ENCODE measurements at places on chromosomes 1 and 21.

GRCh38 chr1:194474701-194475100 lies 1288.3 kb upstream of the B3GALT2 start:
- DNase-seq: peak; percentile 42

DNA sequence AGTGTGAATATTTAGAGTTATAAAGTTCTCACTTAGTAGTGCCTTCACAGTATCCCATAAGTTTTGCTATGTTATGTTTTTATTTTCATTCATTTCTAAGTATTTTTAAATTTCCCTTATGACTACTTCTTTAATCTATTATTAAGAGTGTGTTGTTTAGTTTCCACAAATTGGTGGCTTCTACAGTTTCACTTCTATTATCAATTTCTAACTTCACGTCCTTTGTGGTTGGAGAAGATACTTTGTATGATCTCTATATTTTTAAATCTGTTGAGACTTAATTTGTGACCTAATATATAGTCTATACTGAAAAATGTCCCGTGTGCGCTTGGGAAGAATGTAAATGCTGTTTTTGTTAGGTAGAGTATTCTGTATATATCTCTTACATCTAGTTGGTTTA lies 11.7 kb downstream of the CHIA start:
- no peak for DNase-seq

- no peak for DNase-seq
These were observed 18.5 kb upstream of the S100A7 start for GRCh38 chr1:153478692-153479618.

DNA sequence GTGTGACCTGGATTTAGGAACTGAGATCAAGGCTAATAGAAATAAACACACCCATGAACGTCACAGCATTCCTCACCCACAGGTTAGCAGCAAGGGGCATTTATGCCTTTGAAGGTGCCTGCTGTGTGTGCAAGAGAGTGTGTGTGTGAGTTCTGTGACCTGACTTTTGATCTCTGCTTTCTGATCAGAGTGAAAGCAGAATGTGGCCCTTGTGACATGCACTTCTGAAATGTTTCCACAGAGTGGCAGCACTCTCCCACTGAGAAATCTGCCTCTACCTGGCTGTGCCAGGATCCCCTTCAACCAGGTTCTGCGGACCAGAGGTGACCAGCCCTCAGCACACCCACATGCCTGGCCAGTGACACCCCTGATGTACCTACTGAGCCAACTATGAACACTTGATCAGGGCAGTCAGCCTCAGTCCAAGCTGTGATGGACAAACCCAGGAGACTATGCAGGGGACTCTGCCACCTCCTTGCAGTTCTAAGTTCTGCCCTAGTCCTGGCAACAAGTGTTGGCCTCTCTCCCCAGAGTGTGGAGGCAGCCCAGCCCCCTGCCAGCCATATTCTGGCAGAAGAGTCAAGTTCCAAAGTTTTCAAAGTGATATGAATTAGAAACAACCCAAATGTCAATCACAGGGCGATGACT lies 41.0 kb downstream of the RXRG start:
- peak; percentile 4 for DNase-seq

DNA sequence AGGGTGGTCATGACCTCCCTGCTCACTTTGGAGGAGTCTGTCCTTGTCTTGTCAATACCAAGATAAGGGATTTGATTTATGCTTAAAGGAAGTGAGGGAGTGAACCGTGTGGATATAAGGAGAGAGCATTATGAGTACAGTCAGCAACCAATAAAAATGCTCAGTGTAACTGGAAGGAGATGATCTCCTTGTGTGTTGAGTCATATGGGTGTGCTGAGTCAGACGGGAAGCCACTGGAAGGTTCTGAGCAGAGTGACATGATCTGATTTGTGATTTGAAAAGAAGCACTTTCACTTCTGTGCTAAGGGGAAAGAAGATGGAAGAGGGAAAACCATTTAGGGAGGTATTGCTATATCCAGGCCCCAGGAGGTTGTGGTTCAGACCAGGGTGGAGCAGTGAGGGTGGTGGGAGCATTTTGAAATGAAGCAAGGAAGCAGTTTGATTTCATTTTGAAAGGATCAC lies 2.5 kb upstream of the BCL10 start:
- DNase-seq: peak; percentile 96

DNA sequence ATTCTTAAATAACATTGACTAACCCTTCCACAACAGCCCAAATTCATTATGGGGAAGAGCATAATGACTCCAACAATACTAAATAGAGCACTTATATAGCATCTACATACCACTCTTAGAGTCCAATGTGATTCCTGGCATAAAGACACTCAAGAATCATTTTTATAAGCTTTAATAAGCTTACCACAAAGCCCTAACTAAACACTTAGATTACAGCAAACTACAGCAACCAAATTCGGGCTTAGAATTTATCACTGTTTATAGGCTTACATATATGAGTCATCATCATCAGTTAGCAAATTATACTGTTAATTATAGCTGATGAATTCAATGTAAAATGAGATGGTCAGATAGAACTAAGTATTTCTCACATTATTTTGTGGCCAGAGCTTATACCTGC lies 7.3 kb downstream of the SCYL3 start:
- peak; percentile 70 for DNase-seq

GRCh38 chr1:188642704-188643103 lies 1814.0 kb downstream of the PLA2G4A start:
- DNase-seq: no peak

DNA sequence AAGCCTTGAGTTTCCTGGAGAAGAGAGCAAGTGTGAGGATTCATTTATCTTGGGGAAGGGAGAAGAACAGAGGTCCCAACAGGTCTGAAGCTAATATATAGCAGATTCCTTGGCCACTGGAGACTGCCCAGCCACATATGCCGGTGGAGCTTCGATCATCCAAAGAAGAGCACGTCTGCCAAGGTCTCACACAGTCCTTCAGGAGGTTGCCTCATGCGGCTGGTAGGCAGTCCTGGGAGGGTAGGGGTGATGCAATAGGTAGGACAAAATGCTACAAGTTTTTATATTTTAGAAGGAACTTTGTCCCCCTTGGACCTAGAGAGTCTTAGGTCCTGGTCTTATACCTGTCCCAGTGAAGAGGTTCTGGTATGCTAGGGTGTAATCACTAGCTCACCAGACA lies 582.5 kb downstream of the DPYD start:
- no peak for DNase-seq

- DNase-seq: no peak
These were observed 974 bp upstream of the FNBP1L start for GRCh38 chr1:93446837-93447451.

DNA sequence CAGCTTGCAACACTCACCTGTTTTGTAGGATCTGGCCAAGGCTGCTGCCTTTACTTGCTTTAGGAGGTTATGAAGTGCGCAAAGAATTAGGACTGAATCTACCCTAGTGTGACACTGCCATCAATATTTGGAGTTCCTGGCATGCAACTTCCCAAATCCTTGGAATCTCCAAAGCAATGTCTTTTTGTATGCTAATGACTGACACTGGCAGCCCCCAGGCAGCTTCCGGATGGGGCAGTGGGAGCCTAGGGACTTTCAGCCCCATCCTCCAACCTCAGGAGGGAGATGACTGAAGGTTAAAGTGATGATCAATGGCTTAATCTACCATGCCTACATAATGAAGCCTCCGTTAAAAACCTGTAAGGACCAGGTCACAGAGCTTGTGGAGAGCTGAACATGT lies 5.5 kb downstream of the RCC2 start:
- DNase-seq: no peak

- DNase-seq: no peak
These were observed 26.2 kb downstream of the PTAFR start for GRCh38 chr1:28150125-28150780.

DNA sequence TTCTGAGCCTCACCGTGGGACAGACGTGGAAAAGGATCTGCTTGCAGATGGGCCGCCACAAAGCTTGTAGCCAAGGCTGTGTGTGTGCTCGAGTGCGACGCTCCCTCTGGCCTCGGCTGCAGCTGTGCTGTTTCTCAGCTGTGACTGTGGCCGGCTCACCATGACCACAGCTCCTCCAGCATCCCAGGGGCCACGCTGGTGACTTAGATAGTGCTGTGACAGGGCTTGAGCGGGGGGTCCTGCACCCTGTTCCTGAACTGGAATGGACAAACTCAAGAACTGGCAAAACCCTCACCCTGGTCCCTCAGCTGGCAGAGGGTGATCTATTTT lies 17.4 kb upstream of the ACTRT2 start:
- no peak for DNase-seq

DNA sequence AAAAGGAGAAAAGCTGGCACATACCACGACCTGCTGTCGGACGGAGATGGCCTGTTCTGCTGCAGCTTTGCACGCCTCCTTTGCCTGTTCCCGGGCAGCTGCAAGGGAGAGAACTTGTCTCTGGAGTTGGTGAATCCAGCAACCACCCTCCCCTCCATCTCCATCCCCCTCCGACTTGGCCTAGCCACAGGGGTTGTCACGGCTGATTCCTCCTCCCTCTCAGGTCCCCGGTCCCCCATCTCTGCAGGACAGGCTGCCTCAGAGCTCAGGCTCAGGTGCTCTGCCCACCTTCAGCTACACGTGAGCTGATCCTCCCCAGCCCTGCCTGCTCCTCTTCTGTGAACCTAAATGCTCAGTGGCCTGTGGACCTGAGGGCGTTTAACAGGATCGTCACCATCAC lies 11.1 kb upstream of the SRM start:
- DNase-seq: no peak

GRCh38 chr1:211296396-211296795 lies 30.2 kb upstream of the TRAF5 start:
- no peak for DNase-seq

- DNase-seq: peak; percentile 45
These were observed 19.4 kb upstream of the SRSF4 start for GRCh38 chr1:29200906-29201594.

DNA sequence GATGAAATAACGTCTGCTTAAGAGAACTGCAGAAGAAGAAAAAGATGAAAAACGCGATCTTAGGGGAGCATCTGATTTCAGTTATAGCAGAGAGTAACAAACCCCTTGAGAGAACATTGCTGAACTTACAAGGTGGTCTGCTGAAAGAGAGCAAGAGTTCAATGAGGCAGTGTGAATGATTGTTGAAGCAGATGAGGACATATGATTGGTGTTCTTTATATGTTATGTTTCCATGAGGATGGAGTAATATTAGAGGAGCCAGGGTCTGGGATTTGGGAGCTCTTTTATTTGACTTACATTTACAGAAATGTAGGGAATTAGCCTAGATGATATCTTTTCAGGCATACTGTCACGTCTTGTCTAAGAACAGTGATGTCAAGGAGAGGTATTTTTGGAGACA lies 1302.0 kb downstream of the KCNT2 start:
- DNase-seq: no peak

GRCh38 chr1:185960422-185961321 lies 226.5 kb downstream of the HMCN1 start:
- DNase-seq: peak; percentile 58

DNA sequence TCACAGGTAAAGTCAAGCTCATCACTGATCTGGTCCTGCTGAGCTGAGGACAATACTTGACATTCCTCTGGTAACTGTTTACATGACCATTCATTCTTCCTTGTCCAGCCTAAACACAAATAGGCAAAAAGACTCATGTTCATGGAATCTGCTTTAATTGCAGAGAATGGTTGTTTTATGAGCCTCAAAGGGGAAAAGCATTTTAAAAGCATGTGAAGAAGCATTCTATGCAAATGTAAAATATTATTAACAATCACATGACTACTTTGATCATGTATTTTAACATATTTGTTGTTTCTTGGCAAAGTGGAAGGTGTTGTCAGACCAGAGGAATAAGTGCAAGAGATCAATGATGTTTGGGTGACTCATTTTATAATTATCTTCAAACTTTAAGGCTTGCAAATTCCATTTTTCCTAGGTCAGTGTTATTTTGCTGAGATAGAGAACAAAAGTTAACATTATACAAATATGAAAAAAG lies 133.7 kb downstream of the RUNX1 start:
- peak; percentile 88 for DNase-seq

DNA sequence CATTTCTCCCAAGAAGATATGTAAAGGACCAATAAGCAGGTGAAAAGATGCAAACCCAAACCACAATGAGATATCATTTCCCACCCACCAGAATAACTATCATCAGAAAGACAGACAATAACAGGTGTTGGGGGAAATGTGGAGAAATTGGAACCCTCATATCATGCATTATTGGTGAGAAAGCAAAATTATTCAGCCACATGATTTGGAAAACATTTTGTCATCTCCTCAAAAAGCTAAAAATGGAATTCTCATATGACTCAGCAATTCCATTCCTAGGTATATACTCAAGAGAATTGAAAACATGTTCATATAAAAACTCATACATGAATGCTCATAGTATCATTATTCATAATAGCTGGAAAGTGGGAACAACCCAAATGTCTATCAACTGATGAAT lies 25.1 kb upstream of the RNF186 start:
- DNase-seq: no peak

GRCh38 chr1:39159224-39160036 lies 45.1 kb upstream of the MACF1 start:
- peak; percentile 78 for DNase-seq

DNA sequence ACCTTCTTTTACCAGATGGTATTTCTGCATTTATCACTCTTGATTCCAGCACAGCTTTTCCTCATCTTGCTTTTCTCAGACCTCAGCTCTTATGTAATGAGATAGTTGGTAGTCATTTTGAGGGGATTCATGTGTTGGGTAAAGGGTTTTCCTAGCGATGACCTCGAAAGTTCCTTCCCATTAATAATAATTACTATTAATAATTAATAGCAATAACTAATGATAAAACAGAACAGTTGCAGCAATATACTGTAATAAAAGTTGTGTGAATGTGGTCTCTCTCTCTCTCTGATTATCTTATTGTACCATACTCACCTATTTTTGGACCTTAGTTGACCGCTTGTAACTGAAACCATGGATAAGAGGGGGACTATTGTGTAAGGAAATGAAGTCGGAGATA lies 14.2 kb downstream of the CAMTA1 start:
- DNase-seq: peak; percentile 17

DNA sequence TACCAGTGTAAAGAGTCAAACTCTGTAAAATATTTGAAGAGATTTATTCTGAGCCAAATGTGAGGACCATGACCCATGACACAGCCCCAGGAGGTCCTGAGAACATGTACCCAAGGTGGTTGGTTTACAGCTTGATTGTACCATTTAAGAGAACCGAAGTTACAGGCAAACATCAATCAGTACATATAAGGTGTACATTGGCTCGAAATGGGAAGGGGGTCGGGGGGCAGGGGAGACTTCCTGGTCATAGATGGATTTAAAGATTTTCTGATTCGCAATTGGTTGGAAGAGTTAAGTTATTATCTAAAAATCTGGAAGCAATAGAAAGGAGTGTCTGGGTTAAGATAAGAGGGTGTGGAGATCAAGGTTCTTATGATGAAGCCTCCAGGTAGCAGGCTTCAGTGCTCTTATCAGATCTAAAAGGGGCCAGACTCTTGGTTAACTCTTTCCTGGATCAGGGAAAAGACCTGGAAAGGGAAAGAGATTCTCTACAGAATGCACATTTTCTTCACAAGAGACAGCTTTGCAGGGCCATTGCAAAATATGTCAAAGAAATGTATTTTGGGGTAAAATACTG lies 47.5 kb upstream of the NTPCR start:
- no peak for DNase-seq

- no peak for DNase-seq
These were observed 43.6 kb upstream of the A3GALT2 start for GRCh38 chr1:33364565-33364918.
